Activated T-helper 1 cell treated with Interleukin-2 at 50 U/mL for 16 hours (primary cell): ENCODE measurements at places on chromosomes 2 and 18.

DNA sequence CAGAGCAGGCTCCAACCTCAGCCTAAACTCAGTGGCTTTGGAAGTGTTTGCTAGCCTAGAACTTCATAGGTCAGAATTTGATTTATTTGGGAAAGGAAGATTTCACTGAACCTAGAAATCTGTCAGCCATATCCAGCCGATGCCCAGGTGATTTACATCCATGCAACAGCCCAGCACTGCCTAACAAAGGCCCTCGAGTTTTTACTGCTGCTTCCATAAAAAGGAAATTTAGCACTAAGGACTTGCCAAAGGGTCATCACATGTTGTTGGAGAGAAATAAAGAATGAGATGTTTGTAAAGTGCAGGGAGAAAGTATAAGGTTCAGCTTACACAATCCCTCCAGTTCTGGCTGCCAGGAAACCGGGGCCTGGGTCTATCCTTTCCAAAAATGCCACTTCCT lies 614.2 kb downstream of the BCL11A start:
- DNase-seq: no peak

DNA sequence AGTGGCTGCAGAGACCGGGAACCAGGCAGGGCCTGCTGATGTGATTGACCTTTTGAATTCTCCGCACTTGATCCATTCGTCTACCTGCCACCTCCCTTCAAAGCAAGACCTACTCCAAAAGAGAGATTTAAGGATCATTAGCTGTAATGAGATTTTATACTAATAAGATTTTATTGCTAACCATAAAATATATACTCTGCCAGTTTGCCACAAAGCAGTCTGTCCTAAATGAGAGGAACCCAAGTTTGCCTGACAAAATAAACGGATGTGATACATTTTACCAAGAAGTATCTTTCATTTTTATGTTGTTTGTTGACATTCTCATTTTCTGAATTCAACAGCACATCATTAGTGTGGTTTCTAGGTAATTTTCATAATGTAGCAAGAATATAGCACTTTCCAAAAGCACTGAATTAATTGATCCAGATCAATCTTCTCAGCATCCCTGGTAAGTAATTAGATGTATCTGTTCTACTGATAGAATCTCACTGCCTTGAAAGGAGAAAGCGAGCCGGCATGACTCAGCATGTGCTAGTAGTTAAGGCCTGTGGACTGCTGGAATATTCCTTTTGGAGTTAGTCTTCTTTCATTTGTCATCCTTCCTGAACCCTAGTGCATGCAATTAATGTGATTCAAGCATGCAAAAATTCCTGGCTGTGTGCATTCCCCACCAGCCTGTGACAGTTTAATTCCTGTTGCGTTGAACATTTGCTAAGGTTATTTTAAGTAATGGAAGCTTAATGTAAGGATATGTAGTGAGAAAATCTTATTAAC lies 128.5 kb downstream of the ARL6IP6 start:
- DNase-seq: no peak

GRCh38 chr2:42249284-42249683 lies 80.1 kb downstream of the EML4 start:
- no peak for DNase-seq

DNA sequence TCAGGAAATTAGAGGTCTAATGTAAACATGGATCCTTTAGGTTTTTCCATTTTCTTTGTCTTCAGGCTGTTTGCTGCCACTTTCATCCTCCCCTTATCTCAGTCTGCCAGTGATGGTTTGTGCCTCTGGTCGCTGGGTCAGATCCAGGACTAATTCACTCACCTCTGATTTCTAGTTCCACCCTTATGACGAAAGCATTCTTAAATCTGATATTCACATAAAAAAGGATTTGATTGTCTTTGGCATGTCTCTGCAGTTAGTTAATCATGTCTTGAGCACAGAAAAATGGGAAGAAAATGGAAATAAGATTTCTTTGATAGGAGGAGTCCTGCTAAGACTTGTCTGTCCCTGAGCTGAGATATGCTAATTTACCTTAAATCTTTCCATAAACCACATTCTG lies 4.6 kb downstream of the IL1RL1 start:
- no peak for DNase-seq

GRCh38 chr2:241040081-241040803 lies 41.8 kb downstream of the SNED1 start:
- no peak for DNase-seq

- no peak for DNase-seq
Measured at GRCh38 chr18:57585855-57586250, 649 bp downstream of the FECH start.

GRCh38 chr2:113234721-113235346 lies 43.9 kb downstream of the PAX8 start:
- no peak for DNase-seq

DNA sequence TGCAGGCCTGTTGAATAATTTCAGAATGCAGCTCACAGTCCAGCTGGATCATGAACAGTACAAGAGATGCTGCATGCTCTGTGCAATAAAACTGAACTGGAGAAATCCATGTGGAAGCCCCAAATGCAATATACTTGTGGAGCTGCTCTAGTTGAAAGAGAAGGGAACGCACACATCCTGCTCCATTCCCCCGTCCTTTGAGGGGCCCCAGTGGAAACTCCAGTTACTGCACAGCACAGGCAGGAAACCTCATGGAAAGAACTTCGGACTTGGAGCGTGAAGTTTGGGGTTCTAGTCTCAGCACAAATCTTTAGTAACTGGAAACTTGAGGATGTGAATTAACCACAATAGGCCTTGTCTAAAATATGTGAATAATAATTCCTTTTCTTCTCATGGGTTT lies 73.2 kb downstream of the PLA2R1 start:
- no peak for DNase-seq

DNA sequence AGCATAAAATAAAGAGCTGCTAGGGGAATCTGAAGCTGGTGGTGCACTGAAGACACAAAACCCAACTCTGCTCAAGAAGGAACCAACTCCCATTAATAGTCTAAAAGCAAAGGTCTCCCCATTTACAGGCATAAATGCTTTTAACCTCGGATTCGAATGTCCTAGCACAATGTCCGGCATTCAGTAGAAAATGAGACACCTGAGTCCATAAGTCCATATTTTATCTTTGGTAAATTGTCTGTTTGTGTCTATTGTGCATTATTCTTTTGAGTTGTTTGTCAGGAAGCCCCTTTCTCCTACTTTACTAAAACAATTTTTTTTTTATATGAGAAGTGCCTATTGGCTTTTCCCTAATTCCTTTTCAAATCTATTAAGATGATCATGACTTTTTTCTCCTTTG lies 179.5 kb upstream of the SMAD7 start:
- DNase-seq: no peak

GRCh38 chr2:105244451-105244850 lies 2.9 kb downstream of the GPR45 start:
- no peak for DNase-seq
